ENCODE measurements at places on chromosomes 5 and 9. TPM values are rescaled to one million over a fixed set of nuclear protein-coding genes. Genes with fewer than 3 reads are reported as not detected.

Gene NEUROG1
- not detected for total RNA-seq

Gene NFIB
- 118 TPM for total RNA-seq

Gene ANKRD34B
- total RNA-seq, result not detected

Gene STING1
- total RNA-seq, result 64.9 TPM

Gene WDR36
- total RNA-seq, result 21.0 TPM

Gene GOLPH3
- total RNA-seq, result 77.4 TPM

Gene TOR4A
- total RNA-seq, result 5.3 TPM

Gene GZMA
- not detected for total RNA-seq

Gene BTNL8
- not detected for total RNA-seq

Gene C5orf58
- total RNA-seq, result not detected

Gene PDLIM4
- total RNA-seq, result 43.8 TPM

Gene COMMD10
- total RNA-seq, result 19.9 TPM

Gene SPATA31A3
- total RNA-seq, result not detected

Gene SLC6A18
- not detected for total RNA-seq

Gene FIBCD1
- 0.62 TPM for total RNA-seq

Gene CCL21
- 0.81 TPM for total RNA-seq

Gene EGFLAM
- total RNA-seq, result 1.6 TPM

Gene DOCK8
- total RNA-seq, result 0.25 TPM

Gene FBLL1
- total RNA-seq, result 0.29 TPM

Gene DDX4
- not detected for total RNA-seq

Gene TMEM174
- total RNA-seq, result not detected

Gene FGF10
- 0.25 TPM for total RNA-seq

Gene ACTBL2
- not detected for total RNA-seq

Gene ATP10B
- total RNA-seq, result not detected

Gene JADE2
- total RNA-seq, result 46.7 TPM

Gene PCDHGC3
- 95.9 TPM for total RNA-seq

Gene WDR38
- total RNA-seq, result not detected

Gene PCDHB9
- 0.56 TPM for total RNA-seq

Gene TAF11L10
- not detected for total RNA-seq

Gene CCL27
- total RNA-seq, result not detected

Gene C9orf50
- total RNA-seq, result 0.12 TPM

Gene DBH
- not detected for total RNA-seq

Gene PLK2
- 357 TPM for total RNA-seq

Gene NTRK2
- total RNA-seq, result 1.2 TPM

Gene CER1
- total RNA-seq, result not detected

Gene FBP2
- not detected for total RNA-seq

Gene PRLR
- 1.1 TPM for total RNA-seq

Gene PPP2R2B
- total RNA-seq, result not detected

Gene MRNIP
- total RNA-seq, result 11.9 TPM

Gene ALDH1A1
- total RNA-seq, result 3.5 TPM

Gene PLPP7
- total RNA-seq, result 22.2 TPM

Gene TMEM215
- not detected for total RNA-seq

Gene CDHR2
- total RNA-seq, result not detected

Gene NMUR2
- total RNA-seq, result not detected

Gene FOXD4L5
- total RNA-seq, result 0.37 TPM

Gene ORM2
- not detected for total RNA-seq

Gene INSL6
- total RNA-seq, result not detected

Gene ZBTB26
- total RNA-seq, result 4.5 TPM

Gene ANKHD1
- total RNA-seq, result 34.6 TPM

Gene IFNA21
- total RNA-seq, result not detected

Gene CLPTM1L
- total RNA-seq, result 73.9 TPM

Gene PCDHA11
- not detected for total RNA-seq

Gene CNTLN
- total RNA-seq, result 7.7 TPM
